Activated T-helper 1 cell treated with anti-CD3 and anti-CD28 coated beads, Interleukin-12 subunit alpha, Interleukin-12 subunit beta, Interleukin-2, Interleukin-4 antibody, amounts not matched to agents 30 ng/mL and 10 ng/mL and 1 ng/mL, durations not matched to agents 14 hours and 24 hours and 36 hours (primary cell): ENCODE measurements at places on chromosomes 3 and 15. TPM values are rescaled to one million over a fixed set of nuclear protein-coding genes. Genes with fewer than 3 reads are reported as not detected.

Gene TARS3
- total RNA-seq = 13.9 and 15.2 TPM in 2 replicates

Gene CD200
- total RNA-seq = 141 TPM in 2 replicates

Gene LYZL4
- total RNA-seq = not detected in 2 replicates

Gene ARID3B
- total RNA-seq = 48.8 and 53.6 TPM in 2 replicates

Gene RTP1
- not detected in 2 replicates for total RNA-seq

Gene DAPK2
- 8.6 and 8.7 TPM in 2 replicates for total RNA-seq

Gene PTX3
- total RNA-seq = not detected in 2 replicates

GRCh38 chr3:51408813-51409212 is 17.7 kb downstream of the RBM15B start:
- no peak for DNase-seq

DNA sequence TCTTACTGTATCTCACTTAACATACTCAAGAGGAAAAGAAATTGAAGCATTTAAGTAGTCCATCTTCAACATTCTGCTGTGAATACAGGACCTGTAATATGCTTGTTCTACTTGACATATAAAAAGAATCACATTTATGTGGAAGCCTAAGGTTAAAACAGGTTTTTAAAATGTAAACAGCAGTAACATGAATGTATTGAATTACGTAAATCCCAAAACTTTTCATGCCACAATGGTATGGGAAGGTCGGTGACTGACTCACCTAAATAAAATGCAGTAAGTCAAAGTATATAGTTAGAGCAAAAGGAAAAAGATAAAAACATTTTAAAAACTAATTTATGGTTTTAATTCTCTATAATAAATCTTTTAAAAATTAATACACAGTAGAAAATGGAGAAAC is 115.7 kb upstream of the TJP1 start:
- no peak for DNase-seq

- no peak for DNase-seq
These were observed 68.8 kb upstream of the ABHD2 start for GRCh38 chr15:89019436-89019835.

DNA sequence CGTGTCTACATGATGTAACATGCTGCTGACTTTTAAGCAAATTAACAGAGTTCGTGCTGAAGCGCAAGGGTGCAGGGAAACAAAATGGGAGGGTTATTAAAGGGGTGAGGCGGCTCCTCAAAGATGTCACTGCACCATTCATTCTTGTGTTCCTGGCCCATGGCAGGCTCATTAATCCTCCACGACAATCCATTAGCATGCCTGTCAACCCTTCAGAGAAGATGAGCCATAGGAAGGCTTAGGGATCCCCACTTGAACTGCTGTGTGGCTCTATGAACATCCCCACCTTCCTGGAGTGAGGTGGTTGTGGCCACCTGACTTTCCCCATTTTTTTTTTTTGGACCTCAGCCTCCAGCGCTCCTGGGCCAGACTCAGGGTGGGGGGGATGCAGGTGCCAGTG is 45.8 kb downstream of the IGF1R start:
- no peak for DNase-seq

GRCh38 chr15:99729920-99730319 is 3.3 kb downstream of the LYSMD4 start:
- DNase-seq = no peak

GRCh38 chr3:130509008-130509407 is 8.0 kb upstream of the COL6A6 start:
- DNase-seq = no peak

GRCh38 chr3:47385796-47386195 is 5.0 kb downstream of the PTPN23 start:
- no peak for DNase-seq

DNA sequence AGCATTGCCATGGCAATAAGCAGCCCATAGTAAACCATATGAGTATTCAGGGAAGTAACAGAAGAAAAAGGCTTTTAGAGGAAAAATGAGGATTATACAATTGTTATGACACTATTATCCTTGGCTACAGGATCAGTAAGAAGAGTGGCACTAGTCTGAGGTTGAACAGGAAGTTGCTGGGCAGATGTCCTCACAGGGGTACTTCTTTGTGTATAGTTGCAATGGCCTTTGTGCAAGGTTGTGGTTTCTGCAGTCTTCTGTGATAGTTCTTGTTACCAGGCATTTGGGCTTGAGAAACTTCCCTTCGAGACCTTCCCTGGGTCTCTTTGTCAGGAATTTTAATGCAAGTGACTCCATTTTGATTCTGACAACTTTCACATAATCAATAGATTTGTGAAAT is 100.6 kb upstream of the ATP11B start:
- no peak for DNase-seq

- DNase-seq = no peak
These were observed 20.1 kb downstream of the KBTBD8 start for GRCh38 chr3:67018105-67018788.

DNA sequence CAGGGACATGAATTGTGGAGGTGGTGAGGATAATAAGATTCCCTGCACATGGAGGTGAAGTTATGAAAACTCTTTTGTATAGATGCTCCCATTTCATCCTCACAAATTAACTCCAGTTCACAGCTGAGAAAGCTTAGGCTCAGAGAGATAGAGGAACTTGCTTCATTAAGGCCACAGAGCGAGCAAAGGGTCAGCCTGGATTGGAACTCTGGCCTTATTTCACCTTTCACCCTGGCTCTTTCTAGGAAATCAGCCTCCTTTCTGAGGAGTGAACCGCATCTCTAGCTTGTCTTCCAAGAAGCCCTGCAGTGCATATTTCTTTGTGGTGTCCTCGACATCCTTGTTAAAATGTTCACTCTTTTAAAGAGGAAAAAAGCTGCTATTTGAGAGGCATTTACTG is 58.0 kb upstream of the SLC25A26 start:
- DNase-seq = no peak

GRCh38 chr3:134087060-134087974 is 57.6 kb upstream of the SLCO2A1 start:
- DNase-seq = no peak

DNA sequence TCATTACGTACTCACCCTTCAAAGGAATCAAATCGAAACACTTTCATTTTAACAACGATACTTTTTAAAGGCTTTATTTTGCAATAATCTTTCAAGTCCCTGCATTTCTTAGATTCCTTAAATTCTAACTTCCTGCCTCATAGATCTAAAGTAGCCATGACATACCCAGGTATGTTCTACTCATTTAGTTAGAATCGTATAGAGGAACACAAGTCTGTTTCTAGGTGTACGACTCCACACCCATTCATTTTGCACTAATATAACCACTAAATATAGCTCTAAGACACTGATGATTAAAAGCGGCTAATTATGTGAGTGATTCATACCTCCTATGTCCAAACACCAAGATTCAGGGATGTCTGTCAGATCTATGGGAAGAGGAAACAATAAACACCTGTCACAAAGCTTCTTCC is 1.3 kb downstream of the ATP13A3 start:
- DNase-seq = no peak
